ENCODE measurements at places on chromosomes 3 and 15. TPM values are rescaled to one million over a fixed set of nuclear protein-coding genes. Genes with fewer than 3 reads are reported as not detected.

The GOLGA8B gene
- polyA plus RNA-seq, result 41.4 TPM

- no peak for DNase-seq
These were observed 79.7 kb downstream of the LRRFIP2 start for GRCh38 chr3:37094636-37095035.

- DNase-seq, result no peak
These were observed 122.0 kb upstream of the EOMES start for GRCh38 chr3:27844052-27844675.

DNA sequence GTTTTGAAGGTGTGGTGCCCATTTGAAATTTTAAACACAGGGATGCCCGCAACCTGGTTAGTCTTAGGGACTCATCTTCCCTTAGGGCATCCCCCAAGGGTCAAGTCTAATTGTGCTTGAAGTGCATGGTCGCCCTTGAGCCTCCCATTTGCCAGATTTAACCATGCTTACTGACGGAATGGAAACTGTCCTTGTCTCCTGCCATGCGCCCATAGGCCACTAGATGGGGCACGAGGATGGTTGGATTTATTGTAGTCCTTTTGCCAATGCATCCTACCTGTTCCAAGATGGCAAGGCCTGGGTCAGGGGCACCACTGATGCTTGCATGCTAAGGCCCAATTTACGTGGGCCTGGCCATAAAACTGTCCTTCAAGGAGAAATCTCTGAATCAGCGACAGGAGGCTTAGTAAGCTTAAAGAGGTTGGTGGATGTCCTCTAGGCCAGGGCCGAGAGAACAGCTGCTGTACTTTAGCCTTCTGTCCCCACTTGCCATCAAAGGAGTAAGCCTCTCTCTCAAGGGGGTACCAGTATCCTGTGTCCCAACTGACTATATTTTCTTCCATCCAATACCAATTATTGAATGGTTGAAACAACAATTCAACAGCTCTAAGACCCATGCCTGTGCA lies 355.4 kb downstream of the OTOL1 start:
- DNase-seq, result peak; percentile 25

GRCh38 chr3:53085476-53085875 lies 39.6 kb upstream of the SFMBT1 start:
- DNase-seq, result no peak

DNA sequence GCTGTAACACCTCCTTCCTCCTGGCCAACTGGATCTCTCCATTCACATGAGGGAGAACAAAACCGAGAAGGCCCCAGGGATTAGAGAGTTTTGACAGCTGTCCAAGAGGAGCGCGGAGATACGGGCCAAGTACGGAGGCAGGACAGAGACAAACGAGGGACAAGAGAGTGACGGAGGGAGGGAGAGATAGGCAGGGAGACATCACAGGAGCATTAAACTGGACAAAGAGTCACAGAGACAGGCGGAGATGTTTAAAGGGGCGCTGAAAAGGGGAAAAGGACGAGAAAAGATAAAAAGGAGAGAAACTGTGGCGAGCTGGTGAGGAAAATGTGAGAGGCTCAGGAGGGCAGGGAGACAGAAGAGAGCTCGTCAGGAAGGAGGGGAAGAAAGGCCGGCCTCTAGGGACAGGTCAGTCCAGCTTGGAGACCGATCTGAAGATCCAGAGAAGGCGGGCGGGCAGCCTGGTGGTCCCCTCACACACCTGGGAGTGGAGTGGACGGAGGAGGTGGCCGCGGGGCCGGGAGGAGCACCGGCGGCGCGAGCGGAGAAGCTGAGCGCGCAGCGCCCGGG lies 40.5 kb upstream of the ROPN1 start:
- DNase-seq, result peak; percentile 48
